Activated T-helper 2 cell treated with anti-CD3 and anti-CD28 coated beads, Interferon-gamma antibody, Interleukin-2, Interleukin-4, amounts not matched to agents 10 μg/mL and 5 μg/mL and 100 μg/mL, durations not matched to agents 14 hours and 24 hours and 36 hours (primary cell): ENCODE measurements at places on chromosomes 5 and 9. TPM values are rescaled to one million over a fixed set of nuclear protein-coding genes. Genes with fewer than 3 reads are reported as not detected.

GRCh38 chr9:73080110-73080694, 71.5 kb upstream of the ANXA1 start:
- DNase-seq = no peak
- H3K27me3 ChIP-seq = peaks cover 16% of the 10 kb centered on the region
- no peak overlapping the region for H3K27ac ChIP-seq
- H3K4me1 ChIP-seq = no peaks in the 10 kb centered on the region

The COL5A1 gene
- 0.11 TPM in 1 of 2 replicates, not detected in the other for total RNA-seq

The LURAP1L gene
- not detected in 2 replicates for total RNA-seq

The SPAG8 gene
- total RNA-seq = 0.82 and 1.5 TPM in 2 replicates

DNA sequence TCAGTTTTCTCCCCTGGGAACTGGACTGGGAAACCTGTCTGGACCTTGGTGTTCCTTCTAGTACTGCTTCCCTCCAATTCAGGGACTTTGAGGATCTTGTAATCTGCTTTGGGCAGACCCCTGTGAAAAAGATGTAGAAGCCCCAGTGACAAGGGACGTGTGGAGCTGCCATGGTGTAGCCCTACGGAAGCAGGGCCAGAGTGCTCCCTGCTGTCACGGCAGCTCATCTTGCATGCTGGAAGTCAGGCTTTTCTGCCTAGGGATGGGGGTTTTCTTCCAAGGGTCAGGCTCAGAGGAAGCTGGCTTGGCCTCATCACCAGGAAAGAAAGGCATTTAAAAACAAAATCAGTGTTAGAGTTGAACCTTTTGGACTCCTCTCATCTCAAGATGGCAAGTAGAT, 86.4 kb downstream of the AMBP start:
- H3K4me1 ChIP-seq = peaks cover 3% of the 10 kb centered on the region
- H3K27me3 ChIP-seq = peaks cover 5% of the 10 kb centered on the region
- DNase-seq = no peak
- no peak overlapping the region for H3K27ac ChIP-seq

The PROB1 gene
- 7.7 and 8.3 TPM in 2 replicates for total RNA-seq

- no peak overlapping the region for H3K27ac ChIP-seq
- DNase-seq = no peak
- H3K4me1 ChIP-seq = no peaks in the 10 kb centered on the region
These were observed 118.2 kb downstream of the ADAMTS6 start for GRCh38 chr5:65363499-65363898.

- peaks cover 53% of the 10 kb centered on the region for H3K36me3 ChIP-seq
- peaks cover 4% of the 10 kb centered on the region for H3K4me1 ChIP-seq
- H3K4me3 ChIP-seq = no peak overlapping the region
- no peak overlapping the region for H3K27ac ChIP-seq
These were observed 28.6 kb downstream of the RNF44 start for GRCh38 chr5:176508603-176509002.

DNA sequence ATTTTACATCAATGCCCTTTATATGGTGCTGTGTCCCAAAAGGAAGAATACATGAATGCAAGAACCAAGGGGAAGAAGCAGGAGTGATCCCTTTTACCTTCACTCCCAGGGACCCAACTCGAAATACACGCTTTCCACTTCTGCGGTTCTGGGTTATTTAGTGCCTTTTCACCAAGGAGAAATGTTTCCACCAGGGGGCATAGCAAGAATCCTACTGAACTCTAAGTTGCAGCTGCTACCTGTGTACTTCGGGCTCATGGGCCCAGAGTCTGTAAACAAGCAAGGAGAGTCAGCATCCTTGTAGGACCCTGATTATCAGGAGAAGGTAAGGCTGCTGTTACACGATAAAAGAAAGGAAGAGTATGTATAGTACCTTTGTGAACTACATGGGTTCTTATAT, 45.7 kb downstream of the DPYSL3 start:
- no peak overlapping the region for H3K4me3 ChIP-seq
- no peak overlapping the region for H3K27ac ChIP-seq
- no peaks in the 10 kb centered on the region for H3K4me1 ChIP-seq
- H3K36me3 ChIP-seq = no peaks in the 10 kb centered on the region

DNA sequence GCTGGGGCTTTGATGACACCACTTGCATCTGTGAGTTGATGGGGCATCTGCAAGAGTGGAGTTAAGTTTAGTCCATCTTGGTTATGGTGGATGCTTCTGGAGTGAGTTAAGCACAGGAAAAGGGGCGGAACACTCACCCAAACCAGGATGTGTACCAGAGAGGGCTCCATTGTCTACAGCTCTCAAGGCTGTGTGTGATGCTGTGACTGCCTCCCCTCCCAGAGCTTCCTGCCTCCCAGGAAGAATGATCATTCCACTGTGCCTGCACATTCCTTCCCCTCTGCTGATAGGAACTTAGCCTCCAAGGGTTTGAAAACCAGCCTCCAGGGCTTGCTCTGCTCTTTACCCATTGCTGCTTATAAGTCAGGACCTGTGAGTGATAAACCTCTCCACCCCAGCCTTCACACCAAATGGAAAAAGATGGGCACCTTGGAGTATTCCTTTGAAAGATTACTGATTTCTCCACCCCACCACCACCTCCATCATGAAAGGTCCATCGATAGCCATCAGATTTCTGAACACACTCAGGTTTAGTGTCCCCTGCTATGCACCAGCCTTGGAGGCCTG, 160.1 kb upstream of the SPRY4 start:
- no peak overlapping the region for H3K4me3 ChIP-seq
- no peaks in the 10 kb centered on the region for H3K36me3 ChIP-seq
- peaks cover 12% of the 10 kb centered on the region for H3K27me3 ChIP-seq
- H3K27ac ChIP-seq = no peak overlapping the region

The PTPN3 gene
- total RNA-seq = 9.2 and 9.4 TPM in 2 replicates

The LVRN gene
- 0.07 TPM in 1 of 2 replicates, not detected in the other for total RNA-seq

- H3K27me3 ChIP-seq = no peaks in the 10 kb centered on the region
- no peak overlapping the region for H3K4me3 ChIP-seq
- H3K4me1 ChIP-seq = peaks cover 5% of the 10 kb centered on the region
- DNase-seq = no peak
- no peaks in the 10 kb centered on the region for H3K36me3 ChIP-seq
These were observed 7.6 kb upstream of the HMGCS1 start for GRCh38 chr5:43320846-43321245.

DNA sequence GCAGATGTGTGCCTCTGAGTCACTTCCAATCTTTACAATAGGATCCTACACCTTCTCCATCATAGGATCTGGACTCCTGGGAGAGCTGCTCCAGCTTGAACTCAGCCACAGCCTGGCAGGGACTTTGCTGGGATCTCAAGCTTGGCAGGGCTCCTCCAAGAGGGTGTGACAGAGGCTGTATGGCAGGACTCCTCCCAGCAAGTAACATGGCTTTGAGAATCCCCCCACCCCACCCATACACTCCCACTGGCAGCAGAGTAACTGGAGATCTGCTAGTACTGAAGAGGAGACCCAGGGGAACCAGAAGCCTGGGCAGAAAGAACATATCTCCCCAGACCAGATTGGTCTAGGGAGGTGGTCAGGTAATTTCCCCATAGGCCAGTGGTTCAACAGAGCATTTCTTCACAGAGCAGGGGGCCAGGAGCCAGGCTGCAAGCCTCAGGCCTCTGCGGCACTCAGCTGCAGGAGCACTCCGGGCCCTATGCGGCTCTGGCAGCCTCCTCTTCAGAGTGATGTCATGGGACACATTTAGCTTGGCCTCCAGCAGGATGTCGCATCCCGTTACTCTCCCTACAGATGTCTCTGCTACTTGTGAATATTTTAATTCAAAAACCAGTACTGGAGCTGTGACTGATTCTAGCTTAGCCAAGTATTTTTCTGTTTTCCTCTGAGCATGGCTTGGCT, 1.7 kb upstream of the ACSL6 start:
- H3K4me1 ChIP-seq = peaks cover 47% of the 10 kb centered on the region
- peak; percentile 5 for DNase-seq
- H3K27me3 ChIP-seq = peaks cover 71% of the 10 kb centered on the region

The FAM13B gene
- total RNA-seq = 20.3 and 22.8 TPM in 2 replicates

DNA sequence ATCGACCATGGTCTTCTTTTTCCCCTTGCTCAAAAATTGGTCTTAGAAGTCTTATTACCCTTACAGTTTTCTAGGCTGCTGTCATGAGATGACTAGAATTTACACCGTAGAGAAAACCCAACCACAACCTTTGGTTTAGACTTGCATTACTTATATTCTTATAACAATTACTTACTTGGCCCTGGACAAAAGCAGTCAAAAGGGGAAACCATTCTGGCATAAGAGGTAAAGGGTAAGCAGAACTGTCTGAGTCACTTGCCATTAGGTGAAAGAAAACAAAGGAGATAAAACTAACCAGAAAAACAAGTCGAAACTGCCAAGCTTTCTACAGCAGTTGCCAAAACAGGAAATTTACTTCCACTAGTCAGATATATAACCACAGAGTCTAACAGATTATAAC, 17.9 kb downstream of the TMEM245 start:
- H3K4me3 ChIP-seq = peak overlapping the region; percentile 58
- H3K27ac ChIP-seq = peak overlapping the region; percentile 83
- peaks cover 60% of the 10 kb centered on the region for H3K4me1 ChIP-seq
- H3K36me3 ChIP-seq = peaks cover 67% of the 10 kb centered on the region
- DNase-seq = no peak

- peaks cover 4% of the 10 kb centered on the region for H3K27me3 ChIP-seq
- H3K27ac ChIP-seq = no peak overlapping the region
- H3K4me3 ChIP-seq = no peak overlapping the region
- DNase-seq = no peak
- H3K36me3 ChIP-seq = no peaks in the 10 kb centered on the region
- H3K4me1 ChIP-seq = no peaks in the 10 kb centered on the region
These were observed 159.4 kb downstream of the CEMIP2 start for GRCh38 chr9:71608825-71609447.

The IPO11 gene
- total RNA-seq = 49.9 and 52.8 TPM in 2 replicates

GRCh38 chr5:103327893-103328292, 69.3 kb downstream of the MACIR start:
- DNase-seq = no peak
- peaks cover 31% of the 10 kb centered on the region for H3K27me3 ChIP-seq
- H3K27ac ChIP-seq = no peak overlapping the region

GRCh38 chr5:154159343-154159742, 31.2 kb upstream of the GALNT10 start:
- H3K27ac ChIP-seq = no peak overlapping the region
- H3K4me3 ChIP-seq = no peak overlapping the region
- no peak for DNase-seq

GRCh38 chr5:64625678-64626077, 64.6 kb upstream of the SHISAL2B start:
- H3K36me3 ChIP-seq = no peaks in the 10 kb centered on the region
- H3K27me3 ChIP-seq = peaks cover 14% of the 10 kb centered on the region
- H3K27ac ChIP-seq = no peak overlapping the region
- H3K4me3 ChIP-seq = no peak overlapping the region
- H3K4me1 ChIP-seq = no peaks in the 10 kb centered on the region

The PDE6A gene
- not detected in 2 replicates for total RNA-seq

- no peak for DNase-seq
- H3K4me3 ChIP-seq = no peak overlapping the region
- no peaks in the 10 kb centered on the region for H3K36me3 ChIP-seq
- H3K4me1 ChIP-seq = peaks cover 19% of the 10 kb centered on the region
- no peak overlapping the region for H3K27ac ChIP-seq
These were observed 103.1 kb downstream of the PAX5 start for GRCh38 chr9:36930941-36931340.

The ACER2 gene
- total RNA-seq = 1.0 and 1.3 TPM in 2 replicates

The KIF3A gene
- 40.7 and 41.4 TPM in 2 replicates for total RNA-seq

DNA sequence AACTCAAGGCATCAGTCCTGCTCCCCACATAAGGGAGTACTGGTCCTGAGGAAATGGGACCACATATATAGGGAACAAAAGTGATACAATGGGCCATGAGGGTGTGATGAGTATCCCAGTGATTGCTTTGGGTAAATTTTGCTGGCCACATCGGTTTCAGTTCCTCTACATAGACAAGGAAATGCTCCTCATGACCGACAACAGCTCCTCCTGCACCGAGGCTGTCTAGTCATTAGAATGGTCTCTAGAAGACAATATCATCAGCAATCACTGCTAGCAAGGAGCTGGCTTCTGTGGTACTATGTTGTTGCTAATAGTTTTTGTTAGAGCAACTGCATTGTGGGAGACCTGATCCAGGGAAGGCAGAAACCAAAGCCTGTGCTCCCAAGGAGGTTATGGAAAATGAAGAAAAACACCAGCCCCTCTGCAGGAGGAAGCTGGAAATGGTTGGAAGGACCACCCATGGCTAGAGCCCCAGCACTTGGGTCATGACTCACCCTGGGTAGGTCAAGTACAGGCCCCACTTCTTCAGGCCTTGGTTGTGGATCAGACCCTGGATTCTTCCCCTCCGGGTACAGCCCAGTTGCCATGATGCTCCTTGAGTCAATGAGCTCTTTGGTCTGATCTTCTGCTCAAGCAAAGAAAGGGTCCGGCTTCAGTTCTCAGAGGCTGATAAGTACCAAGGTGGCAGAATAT, 3.4 kb upstream of the CTSL start:
- H3K27me3 ChIP-seq = peaks cover 49% of the 10 kb centered on the region
- H3K36me3 ChIP-seq = no peaks in the 10 kb centered on the region
- H3K27ac ChIP-seq = no peak overlapping the region
- peaks cover 11% of the 10 kb centered on the region for H3K4me1 ChIP-seq

- no peak overlapping the region for H3K27ac ChIP-seq
- H3K27me3 ChIP-seq = no peaks in the 10 kb centered on the region
- H3K4me3 ChIP-seq = no peak overlapping the region
These were observed 46.4 kb downstream of the SYK start for GRCh38 chr9:90847971-90848370.

- H3K27me3 ChIP-seq = no peaks in the 10 kb centered on the region
- H3K27ac ChIP-seq = no peak overlapping the region
- no peak for DNase-seq
- H3K4me1 ChIP-seq = no peaks in the 10 kb centered on the region
- H3K4me3 ChIP-seq = no peak overlapping the region
These were observed 556.5 kb upstream of the SEMA6A start for GRCh38 chr5:117131048-117131679.

The FAF2 gene
- 39.4 and 44.1 TPM in 2 replicates for total RNA-seq
